Mucosa of descending colon (tissue), 3 donors: ENCODE measurements at places on chromosomes 4 and X. TPM values are rescaled to one million over a fixed set of nuclear protein-coding genes. Genes with fewer than 3 reads are reported as not detected.

Gene RTL9
- total RNA-seq, result not detected

Gene GRIA2
- 1.7 TPM for total RNA-seq

GRCh38 chrX:14641681-14642655 lies 112.6 kb downstream of the GLRA2 start:
- no peak for DNase-seq

DNA sequence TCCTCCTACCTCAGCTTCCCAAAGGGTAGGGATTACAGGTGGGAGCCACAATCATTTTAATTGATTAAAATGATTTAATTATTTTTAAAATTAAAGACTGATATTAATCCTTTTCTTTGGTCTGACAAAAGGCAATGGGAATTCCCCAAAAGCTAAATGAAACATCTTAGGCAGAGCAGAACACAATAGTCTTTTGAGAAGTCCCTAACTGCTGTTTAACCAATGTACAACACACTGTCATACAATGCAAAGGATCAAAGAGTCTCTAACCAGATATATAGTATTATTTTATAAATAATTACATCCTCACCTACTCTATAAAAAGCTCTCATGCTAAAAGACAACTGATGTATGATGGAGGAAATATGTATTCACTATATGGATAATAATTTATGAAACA lies 47.0 kb downstream of the THAP9 start:
- DNase-seq, result no peak

- no peak for DNase-seq
These were observed 61.8 kb downstream of the NFKB1 start for GRCh38 chr4:102563000-102563399.
